ENCODE measurements at places on chromosomes 4 and X.

GRCh38 chrX:7706032-7706431 is 136.9 kb upstream of the VCX start:
- DNase-seq = no peak

- peak; percentile 64 for DNase-seq
Measured at GRCh38 chrX:51192104-51192503, 140.5 kb upstream of the NUDT10 start.

DNA sequence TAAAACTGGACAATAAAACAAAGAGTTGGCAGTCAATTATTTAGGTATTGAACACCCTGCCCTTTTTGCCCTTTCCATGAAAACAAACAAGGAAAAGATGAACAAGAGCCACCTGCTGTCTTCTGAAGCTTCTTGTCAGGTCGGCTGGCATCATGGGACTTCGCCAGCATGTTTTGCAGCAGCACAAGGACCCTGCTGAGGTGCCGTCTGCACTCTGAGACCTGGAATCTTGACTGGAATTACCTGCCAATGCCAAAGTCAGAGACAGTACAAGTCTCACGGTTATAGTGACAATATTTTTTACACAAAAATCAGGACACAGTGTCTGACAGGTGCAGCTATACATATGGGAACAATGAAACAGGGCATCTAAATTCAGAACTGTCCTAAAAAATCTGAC is 284.5 kb downstream of the GASK1B start:
- no peak for DNase-seq

- no peak for DNase-seq
Measured at GRCh38 chr4:106816496-106816895, 219.6 kb downstream of the DKK2 start.

DNA sequence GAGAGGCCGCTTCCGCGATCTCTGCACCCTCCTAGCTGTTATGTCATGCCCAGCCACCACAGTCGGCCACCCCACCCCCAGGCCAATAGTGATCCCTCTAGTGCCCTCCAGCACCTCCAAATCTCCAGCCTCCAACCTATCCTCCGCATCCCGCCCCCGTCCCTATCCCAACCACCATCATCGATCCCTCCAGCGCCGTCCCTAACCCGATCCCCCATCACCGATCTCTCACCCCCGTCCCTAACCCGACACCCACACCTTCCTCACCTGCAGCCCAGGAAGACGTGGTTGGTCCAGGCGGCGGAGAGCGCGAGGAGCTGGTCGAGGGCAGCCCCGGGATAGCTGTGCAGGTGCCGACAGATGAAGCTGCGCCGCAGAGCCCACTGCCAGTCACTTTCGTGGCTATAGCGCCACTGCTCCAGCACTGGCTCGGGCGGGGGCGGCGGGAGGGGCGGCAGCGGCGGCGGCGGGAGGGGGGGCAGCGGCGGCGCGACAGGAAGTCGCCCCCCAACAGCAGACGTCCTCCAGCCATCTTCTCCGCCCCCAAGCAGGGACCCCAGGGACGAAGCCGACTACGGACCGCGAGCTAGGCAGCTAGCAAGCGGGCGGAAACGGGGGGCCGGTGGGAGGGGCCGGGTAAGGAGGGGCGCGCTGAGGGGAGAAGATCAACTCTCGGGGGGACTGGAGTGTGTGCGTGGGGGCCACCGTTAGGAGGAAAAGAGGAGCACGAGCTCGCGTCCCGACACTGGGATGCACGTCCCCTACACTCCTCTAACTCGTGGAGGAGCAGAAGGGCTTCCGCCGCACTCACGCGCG is 552 bp downstream of the NKRF start:
- DNase-seq = peak; percentile 36

DNA sequence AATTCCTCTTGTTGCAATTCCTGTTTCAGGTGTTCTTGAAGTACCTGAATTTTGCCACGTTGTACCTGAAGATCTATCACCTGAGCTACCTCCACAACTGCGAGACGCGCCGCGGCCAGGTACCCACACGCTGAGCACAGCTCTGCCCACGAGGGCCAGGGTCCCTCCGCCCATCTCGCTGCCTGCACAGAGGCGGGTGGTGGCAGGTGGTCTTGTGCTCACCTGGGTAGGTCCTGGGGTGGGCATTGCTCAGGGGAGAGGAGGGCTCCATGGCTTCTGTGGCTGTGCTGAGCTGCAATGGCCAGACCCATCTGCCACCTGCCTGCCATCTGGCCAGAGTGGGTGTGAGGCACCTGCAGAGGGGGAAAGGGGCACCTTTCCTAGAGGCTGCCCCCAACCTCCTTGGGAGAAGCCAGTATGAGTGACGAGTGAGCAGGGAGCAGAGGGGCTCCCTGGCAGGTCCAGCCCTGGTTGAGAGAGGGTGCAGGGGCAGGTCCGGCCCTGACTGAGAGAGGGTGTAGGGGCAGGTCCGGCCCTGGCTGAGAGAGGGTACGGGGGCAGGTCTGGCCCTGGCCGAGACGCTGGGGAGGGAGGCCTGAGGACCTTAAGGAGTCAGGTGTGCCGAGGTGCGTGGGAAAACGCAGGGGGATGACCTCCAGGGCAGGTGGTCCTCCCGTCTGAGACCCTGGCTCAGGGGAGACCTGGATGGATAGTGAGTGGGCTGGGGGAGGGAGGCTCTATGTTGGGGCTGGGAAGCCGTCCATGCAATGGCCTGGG is 10.7 kb downstream of the PDE6B start:
- DNase-seq = no peak

DNA sequence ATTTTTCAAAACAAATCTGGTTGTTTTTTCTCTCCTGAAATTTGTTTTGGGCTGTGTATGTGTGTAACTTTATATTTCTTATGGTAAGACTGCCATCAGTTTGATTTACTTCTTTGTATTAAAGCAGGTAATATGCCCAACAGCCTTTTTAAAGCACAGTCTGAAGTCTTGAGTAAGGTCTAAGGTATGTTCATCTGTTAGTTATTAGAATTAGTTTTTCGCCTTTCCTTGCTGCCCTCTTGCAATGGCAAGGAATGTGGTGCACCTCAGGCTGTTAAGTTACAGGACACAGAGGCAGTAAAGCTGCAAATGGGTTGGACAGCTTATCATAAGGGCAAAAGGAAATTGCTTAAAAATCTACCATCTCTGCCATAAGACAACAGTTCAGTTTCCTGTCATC is 71.8 kb downstream of the METTL14 start:
- DNase-seq = no peak

DNA sequence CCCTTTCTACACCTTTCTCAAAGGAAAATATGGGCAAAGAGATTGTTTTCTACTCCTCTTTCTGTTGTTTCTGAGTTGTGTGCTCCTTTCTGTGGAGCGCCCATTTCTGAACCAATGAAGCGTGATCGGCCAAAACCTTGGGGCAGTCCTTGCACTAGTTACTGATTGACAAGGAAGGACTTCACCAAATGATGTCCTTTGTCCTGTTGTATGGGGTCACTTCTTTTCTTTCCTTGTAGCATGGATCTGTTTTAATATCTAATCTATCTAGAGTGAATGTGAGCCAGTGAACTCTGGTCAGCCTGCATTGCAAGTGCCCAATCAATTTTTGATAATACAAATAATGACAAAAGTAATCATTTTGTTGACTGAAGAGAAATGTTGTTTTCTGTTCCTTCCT is 94.5 kb downstream of the EGF start:
- no peak for DNase-seq

GRCh38 chrX:36436361-36436760 is 516.8 kb downstream of the CFAP47 start:
- no peak for DNase-seq

DNA sequence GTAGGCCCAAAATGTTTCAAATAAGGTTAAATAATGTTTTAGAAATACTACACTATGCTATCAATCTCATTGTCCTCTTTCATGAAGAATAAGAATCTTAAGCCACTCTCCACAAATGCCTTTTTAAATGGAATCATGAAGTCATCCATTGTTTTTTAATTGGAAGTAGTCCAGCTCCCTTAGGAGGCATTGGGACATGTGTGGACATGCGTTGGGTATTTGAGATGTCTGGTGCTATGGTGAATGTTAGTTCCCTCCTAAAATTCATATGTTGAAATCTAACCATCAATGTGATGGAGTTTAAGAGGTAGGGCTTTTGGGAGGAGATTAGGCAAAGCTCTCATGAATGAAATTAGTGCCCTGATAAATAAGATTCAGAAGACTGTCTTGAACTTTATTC is 289.0 kb downstream of the C4orf33 start:
- DNase-seq = no peak

GRCh38 chr4:154348657-154349056 is 142.9 kb downstream of the DCHS2 start:
- DNase-seq = no peak

GRCh38 chr4:187908731-187909130 is 86.8 kb upstream of the ZFP42 start:
- no peak for DNase-seq

DNA sequence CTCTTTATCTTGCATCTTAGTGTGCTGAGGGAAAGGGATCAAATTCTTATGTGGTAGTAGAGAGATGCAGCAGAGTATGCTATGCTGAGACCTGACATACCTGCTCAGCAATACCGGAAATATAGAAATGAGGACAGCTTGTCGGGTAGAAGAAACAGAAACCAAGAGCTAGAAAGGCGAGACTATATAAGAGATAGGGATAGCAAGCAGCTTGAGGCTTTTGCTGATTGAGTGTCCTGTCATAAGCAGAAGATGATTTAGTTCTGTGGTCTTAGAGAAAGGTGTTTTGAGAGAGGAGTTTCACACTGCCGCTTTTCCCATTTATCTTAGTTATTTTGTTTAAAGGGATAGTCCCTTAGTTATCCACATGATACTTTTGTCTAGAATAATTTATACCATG is 31.7 kb downstream of the USP9X start:
- no peak for DNase-seq

DNA sequence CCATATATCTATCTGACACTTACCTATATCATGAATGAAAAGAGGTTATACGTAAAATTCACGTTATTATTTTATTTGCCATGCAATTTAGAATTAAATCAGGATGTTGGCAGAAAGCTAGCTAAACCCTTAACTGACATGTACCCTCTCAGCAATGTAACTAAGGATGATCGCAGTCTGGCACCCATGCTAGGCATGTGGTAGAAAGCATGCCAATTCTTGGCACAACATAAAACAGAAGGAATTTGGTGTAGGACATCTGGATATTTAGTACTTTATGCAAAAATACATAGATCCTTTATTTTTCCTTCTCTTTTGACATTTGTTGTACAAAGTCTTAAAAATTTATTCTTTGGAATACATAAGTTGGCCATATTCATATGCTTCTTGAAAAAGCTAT is 436.8 kb upstream of the FAT1 start:
- no peak for DNase-seq

- DNase-seq = peak; percentile 96
Measured at GRCh38 chrX:56233682-56234081, 1.5 kb downstream of the KLF8 start.

DNA sequence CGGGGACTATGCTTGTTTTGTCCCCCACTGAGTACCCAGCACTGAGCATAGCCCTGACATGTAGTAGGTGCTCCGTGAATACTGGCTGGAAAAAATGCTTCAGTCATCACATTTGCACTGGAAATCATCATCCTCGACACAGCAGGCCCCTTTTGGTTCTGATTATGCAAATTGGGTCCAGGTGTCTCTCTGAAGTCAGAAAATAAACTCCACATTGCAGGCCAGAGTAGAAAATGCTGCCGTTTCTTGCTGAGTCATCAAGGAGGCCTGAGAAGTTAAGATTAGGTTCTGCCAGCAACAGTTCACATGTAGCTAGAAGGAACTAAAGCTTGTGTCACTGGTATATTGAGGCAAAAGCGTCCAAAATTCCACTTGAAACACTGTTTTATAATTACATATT is 15.0 kb upstream of the STK32B start:
- DNase-seq = no peak

DNA sequence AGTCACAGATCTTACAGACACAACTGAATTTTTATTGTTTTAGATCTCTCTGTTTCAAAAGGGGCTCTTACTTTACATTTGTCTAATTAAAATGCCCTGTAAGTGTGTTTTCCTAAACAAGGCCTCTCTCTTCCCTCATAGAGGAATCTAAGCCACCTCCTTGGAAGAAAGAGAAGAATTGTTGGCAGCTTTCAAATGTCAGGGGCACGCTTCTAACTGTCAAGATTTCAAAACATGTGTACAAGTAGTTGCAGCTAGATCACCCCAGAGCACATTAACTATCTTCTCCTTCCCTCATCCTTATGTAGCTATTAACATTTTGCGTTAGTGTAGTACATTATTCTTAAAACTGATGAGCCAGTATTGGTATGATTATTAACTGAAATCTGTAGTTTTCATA is 266.5 kb upstream of the BOD1L1 start:
- DNase-seq = no peak

DNA sequence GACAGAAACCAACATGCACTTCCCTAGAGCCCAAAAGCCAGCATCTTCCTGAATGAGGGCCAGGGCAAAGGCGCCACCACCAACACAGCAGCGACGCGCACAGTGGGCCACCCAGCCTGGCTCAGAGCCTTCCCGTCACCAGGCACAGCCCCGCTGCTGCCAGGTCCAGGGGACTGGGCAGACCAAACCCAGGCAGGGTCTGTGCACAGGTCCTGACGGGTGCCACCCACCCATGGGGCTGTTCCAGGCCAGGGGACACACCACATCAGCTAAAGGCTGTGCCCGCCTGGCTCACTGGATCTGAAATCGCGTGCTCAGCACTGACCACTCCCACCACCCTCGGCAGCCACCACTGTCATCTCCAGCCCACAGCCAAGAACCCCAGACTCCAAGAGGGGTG is 13.8 kb downstream of the FAM53A start:
- DNase-seq = no peak

DNA sequence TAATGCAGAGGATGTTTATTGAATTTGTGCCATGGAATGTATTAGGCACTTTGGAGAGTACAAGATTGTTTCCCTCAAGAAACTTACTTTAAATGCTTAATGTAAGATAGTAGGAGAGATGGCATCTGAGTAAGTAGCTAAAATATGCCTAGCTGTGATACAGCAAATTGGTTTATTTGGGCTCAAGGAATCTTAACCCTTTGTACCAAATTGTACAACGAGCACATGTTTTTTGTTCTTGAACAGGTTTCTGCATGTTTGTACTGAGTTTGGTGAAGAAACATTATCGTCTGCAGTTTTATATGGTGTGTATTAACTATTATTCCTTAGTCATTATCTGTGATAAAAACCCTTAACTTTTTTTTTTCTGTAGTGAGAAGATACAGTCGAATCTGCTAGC is 48.6 kb downstream of the CDS1 start:
- no peak for DNase-seq

DNA sequence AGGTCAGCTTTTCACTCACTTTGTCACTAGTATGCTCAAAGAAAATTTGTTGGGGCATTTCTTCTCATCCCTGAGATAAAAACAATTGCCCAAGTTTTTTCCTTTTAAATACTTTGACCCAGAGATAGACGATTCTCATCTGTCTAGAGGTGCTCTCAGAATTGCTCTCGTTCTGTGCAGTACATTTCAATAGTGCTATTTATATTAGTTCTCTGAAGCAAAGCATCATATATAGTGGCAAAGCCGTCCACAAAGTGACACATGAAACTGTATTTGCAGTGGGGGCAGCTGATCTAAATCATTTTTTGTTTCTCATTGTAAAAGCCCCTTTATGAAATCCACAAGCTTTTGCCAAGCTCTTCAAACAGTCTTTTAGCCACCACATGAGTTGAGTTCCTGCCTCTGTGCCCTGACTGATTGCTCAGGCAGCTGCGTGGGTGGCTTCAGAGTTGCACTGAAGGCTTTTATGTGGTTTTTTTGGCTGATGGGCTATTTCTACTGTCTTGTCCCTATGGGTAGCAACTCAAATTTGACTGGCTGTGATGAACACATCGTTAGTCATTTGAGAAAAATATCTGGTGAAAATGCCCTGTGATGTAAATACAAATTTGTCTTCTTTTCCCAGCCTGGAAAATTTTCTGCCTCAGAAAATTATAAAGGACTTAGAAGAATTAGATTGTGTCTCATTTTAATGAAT is 119.1 kb upstream of the OTUD4 start:
- no peak for DNase-seq
